ENCODE measurements at places on chromosomes 3 and 15.

- no peak for DNase-seq
Measured at GRCh38 chr15:80501476-80501875, 97.3 kb downstream of the ARNT2 start.

DNA sequence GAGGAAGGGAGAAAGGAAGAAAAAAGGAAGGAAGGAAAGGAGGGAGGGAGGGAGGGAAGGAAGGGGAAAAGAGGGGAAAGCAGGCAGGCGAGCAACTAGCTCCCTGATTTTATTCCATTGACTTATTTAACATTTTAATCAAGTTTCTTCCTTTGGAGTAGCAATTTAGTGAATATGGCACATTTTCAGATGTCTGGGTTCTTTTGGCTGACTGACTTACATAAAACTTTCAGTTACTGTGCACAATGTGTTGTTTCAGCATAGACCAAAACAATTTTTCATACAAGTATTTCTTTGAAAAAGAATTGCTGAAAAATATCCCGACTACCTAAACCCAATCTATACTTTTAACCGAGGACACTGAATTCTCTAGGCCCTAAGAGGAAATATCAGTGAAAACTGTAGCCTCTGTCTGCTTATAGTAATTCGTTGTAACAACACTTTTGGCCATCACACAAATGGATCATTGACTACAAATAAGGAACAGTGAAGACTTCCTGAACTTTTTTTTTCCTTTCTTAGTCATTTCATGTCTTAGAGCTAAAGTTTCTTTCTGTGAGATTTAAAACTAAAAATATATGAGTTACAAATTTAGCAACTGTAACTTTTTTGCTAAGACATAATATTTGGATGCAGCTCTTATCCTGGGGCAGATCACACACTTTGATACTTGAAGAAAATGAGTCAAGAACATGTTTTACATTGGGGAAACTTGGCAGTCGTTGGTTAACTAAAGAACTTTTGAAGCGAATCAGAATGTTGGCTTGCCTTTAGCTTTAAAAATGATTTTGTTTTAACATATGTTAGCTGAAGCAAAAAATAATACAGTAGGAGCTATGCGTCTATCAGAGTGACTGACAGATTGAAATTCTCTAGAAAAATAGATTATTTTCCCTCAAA lies 79.6 kb downstream of the SOX2 start:
- DNase-seq = no peak

DNA sequence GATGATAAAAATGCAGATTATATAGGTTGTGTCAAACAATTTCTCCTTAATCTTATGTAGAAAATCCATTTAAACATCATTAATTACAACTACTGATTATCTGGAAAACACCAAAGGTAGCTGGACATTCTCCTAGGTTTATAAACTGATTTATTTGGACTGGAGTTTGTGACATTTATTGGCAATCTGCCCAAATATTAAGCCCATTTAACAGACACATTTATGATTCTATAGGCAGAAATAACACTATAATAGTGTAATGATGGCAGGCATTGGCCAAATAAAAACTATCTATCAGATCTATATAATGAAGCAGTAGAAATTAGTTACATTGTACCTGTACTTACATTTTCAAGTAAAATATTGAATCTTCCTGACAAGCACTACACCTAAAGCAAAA lies 117.8 kb downstream of the TFDP2 start:
- DNase-seq = no peak

GRCh38 chr3:17030956-17031652 lies 146.3 kb downstream of the PLCL2 start:
- DNase-seq = no peak

DNA sequence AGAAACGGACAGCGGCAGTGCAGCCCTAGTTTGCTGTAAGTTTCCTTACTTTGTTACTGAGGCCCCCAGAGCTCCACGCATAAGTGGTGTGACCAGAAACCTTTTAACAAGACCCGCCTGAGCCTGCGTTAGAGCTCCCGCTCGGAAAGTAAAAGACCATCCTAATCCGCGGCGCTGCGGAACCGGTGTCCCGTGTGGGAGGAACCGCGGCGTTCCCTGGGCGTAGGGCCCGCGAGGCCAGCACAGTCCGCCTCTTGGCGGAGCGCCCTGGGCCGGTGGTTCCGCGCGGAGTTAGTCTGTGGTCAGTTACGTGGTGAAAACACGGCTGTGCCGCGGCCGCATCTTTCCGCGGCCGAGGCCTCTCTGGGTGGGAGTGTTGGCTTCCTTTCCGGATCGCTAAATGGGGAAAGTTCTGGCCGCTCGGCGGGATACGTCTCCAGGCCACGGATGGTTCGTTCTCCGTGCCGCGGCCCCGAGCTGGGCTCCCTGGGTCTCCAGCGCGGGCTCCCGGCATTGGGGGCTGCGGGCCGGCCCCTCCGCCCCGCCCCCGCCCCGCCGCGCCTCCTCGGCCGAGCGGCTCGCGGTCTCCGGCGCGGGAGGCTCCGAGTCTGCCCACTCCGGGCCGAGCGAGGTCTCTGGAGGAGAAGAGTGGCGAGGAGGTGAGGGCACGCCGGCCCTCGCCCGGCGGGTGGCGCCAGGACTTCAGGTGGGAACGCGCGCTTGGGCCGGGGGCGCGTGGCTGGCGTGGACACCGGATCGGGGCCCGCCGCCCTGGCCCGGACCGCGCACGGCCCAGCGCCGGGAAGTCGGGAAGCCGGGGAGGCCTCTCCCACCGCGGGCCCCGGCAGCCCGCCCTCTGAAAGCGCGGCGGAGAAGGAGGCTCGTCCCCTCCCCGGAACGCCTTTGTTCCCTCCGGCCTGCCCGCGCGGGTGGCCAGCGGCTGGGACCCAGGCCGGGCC lies 754 bp downstream of the B3GNT5 start:
- DNase-seq = no peak

DNA sequence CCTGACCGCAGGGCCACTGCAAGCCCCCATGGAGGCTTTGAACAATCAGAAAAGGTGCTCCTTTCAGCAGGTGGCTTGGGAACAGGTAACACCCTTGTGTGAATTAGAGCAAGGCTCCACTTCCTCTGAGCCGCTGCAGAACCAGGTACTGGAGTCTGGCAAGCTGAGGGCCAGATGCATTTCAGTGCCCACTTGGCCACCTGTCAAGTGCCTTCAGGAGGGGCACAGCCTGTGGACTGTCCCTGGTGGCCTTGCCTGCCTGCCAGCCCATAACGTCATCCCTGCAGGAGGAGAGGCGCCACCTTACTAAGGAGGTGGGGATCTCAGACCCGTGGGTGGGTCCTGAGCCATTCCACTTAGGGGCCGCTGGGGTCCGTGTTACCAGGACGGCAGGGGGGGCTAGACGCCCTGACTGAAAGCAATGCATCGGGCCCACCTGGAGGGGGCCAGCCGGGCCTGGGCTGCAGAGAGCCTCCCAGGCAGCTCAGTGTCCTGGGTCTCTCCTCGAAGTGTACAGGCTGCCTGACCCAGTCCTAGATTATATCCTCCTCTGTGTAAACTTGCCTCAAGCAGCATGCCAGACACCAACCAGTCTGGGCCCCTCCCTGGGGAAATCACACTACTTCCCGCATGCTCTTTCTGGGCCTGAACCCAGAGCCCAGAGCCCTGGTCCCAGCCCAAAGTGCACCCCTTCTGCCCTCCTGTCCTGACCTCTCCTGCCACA lies 16.1 kb downstream of the SPTBN5 start:
- DNase-seq = no peak

GRCh38 chr3:80192936-80193335 lies 425.1 kb upstream of the ROBO1 start:
- DNase-seq = no peak

GRCh38 chr3:38382506-38383080 lies 36.0 kb downstream of the XYLB start:
- DNase-seq = no peak

- DNase-seq = peak; percentile 8
Measured at GRCh38 chr15:69298697-69299441, at the start of gene PAQR5. TSS of gene PAQR5 (plus strand) at chr15:69298912. CDS start at chr15:69360081, 61,169 bp downstream.

DNA sequence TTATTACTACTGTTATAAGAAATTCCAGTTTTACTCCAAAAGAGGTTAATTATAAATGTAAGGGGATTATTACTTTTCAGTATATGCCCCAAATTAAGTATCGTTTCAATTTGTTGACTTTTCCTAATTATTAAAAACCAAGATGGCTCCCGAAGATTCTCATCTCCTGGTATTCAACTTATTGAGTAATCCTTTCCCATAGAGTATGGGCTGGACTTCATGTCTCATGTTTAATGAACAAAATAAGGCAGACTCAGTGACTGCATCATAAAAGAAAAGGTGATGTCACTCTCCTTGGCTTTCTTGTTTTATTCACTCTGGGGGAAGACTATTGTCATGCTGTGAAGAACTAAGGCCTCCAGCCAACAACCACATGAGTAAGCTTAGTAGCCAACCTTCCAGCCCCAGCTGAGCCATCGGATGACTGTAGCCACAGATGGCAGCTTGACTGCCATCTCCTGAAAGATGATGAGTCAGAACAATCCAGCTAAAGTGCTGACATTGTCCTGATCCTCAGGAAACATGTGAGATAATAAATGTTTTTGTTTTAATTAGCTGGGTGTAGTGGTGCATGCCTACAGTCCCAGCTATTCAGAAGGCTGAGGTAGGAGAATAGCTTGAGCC lies 17.3 kb downstream of the IGF2BP2 start:
- no peak for DNase-seq

DNA sequence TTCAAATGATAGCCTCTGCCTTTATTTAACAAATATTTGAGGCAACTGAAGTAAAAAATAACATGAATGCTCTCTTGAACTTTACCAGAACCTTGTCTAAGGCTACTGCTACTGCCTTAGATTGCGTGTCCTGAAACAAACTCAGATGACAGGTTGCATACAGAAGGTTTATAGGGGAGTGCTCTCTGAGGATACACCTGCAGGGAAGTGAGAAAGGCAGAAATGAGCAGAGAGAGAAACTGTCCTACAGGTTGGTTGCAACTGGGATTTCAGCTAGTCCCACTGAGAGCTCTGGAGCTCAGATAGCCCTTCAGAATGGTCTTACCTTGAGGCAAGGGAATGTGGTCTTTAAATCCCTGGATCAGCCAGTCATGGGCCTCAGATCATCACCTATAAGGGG lies 165.5 kb downstream of the IL5RA start:
- DNase-seq = no peak

- no peak for DNase-seq
Measured at GRCh38 chr3:64143409-64144130, 81.7 kb downstream of the PRICKLE2 start.

GRCh38 chr15:74497584-74497983 lies 36.6 kb upstream of the UBL7 start:
- no peak for DNase-seq

- no peak for DNase-seq
Measured at GRCh38 chr15:49145651-49146609, 9.5 kb downstream of the COPS2 start.

DNA sequence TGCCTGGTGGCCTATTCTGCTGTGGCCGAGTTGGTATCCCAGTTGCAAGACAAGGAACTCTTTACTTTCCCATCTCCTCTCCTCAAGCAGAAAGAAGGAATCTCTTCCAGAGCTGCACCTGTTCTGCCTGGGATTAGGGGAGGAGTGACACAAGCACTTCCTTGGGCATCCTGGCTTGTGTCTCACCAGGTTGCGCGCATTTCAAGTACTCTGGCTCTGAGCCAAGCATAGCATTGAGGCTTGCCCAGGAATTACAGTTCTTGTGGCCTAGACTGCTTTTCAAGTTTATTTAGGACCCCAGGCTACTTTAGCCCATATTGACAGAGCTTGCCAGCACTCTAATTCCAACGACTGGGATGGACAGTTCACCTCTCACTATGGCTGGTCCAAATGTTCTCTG lies 150.5 kb downstream of the RSRC1 start:
- DNase-seq = no peak

DNA sequence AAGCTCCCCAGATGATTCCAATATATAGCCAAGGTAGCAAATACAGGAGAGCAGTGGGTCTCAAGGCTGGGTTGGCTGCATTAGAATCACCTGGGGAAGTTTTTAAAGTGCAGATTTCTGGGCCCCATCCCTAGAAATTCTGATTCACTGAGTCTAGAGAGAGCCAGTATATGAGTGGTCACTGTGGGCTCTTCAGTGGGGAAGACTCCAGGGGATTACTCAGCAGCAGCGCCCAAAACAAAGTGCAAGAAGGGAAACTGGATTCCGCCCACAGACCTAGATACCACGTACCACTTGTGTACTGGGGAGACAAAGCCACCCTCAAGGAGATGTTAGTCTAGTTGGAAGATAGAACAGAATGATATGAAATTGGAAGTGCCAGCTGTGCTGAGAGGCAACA lies 40.0 kb downstream of the NME9 start:
- no peak for DNase-seq

GRCh38 chr3:138469874-138470273 lies 35.5 kb downstream of the ESYT3 start:
- DNase-seq = no peak

DNA sequence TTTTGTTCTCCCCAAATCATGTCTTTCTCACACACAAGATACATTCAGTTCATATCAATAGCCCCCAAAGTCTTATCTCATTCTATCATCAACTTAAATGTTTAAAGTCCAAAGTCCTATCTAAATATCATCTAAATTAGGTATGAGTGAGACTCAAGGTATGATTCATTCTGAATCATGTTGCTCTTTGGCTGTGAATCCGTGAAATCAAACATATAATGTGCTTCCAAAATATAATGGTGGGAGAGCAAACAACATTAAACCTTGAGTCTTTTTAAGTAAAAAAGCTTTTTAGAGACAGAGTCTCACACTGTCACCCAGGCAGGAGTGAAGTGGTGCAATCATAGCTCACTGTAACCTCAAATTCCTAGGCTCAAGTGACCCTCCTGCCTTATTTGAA lies 139.1 kb downstream of the SAMMSON start:
- DNase-seq = no peak

- DNase-seq = no peak
Measured at GRCh38 chr3:82085851-82086475, 324.5 kb upstream of the GBE1 start.

DNA sequence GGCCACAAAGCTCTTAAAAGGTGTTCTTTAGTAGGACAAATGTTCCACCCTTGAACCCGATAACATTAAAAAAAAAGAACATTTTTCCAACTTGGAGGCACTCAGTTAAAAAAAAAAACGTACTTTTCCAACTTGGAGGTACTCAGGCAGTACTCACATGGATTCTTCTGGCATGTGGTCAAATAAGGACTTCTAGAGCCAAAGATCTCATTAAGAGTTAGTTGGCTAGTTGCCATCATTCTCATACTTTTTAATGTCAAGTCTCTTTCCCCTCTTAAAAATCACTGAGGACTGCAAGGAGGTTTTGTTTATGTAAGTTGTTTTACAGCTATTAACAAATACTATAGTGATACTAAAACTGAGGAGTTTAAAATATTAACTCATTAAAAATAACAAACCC lies 101.0 kb downstream of the CADPS start:
- no peak for DNase-seq

Measured in stimulated activated CD4-positive, alpha-beta T cell treated with anti-CD3 and anti-CD28 coated beads, Interleukin-4, amount 100 ng/mL, for 48 hours (primary cell).